ENCODE measurements at places on chromosomes 1 and 21. TPM values are rescaled to one million over a fixed set of nuclear protein-coding genes. Genes with fewer than 3 reads are reported as not detected.

Gene SIK1
- total RNA-seq: 29.2 TPM

DNA sequence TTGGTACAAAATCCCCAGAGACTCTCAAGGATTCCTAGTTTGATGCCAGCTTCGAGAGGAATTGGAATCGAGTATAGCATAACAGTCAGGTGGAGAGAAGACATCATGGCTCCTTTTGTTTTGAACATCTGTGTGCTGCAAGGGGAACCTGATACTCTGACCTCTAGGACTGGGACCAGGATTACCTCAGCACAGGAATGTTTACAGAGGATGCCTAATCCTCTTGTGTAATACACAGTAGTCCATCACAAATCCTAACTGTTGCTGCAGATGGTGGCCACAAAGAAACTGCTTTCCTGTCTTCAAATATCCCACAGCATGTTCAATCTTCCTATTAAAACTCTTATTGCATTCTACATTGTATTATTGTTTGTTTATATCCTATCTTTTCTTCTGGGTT is 111.8 kb upstream of the PRMT6 start:
- DNase-seq: no peak

Gene PTGFR
- 4.6 TPM for total RNA-seq

Gene ADORA3
- total RNA-seq: 5.8 TPM

Gene ENAH
- 104 TPM for total RNA-seq
